ENCODE measurements at places on chromosomes 3 and 15. TPM values are rescaled to one million over a fixed set of nuclear protein-coding genes. Genes with fewer than 3 reads are reported as not detected.

- no peak for DNase-seq
- H3K36me3 ChIP-seq: no peaks in the 10 kb centered on the region
- H3K4me3 ChIP-seq: no peak overlapping the region
Observed at GRCh38 chr15:67826717-67827561, 1.6 kb downstream of the SKOR1 start.

- H3K27me3 ChIP-seq: no peaks in the 10 kb centered on the region
- no peak overlapping the region for H3K4me3 ChIP-seq
- no peaks in the 10 kb centered on the region for H3K4me1 ChIP-seq
Observed at GRCh38 chr3:13519006-13519791, 29.7 kb upstream of the FBLN2 start.

DNA sequence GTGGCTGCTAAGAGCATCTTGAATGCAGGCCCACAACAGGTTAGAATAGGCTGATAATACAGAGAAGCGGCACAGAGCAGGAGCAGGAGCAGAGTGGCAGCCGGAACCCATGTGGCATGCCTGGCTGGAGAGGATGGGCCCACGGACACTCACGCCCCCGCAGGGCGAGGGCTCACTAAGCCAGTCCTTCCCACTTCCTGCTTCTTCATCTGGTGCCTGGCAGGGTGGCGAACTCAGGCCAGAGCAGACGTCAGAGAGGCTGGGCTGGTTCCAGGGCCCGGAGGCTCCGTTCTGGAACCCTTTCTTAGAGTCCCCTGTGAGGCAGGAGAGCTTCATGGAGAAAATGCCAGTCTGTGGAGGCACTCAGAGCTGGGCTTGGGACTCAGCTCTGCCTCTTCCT is 195.1 kb downstream of the NTRK3 start:
- H3K27me3 ChIP-seq: no peaks in the 10 kb centered on the region
- H3K27ac ChIP-seq: no peak overlapping the region
- H3K4me1 ChIP-seq: no peaks in the 10 kb centered on the region
- no peak overlapping the region for H3K4me3 ChIP-seq
- DNase-seq: no peak
- no peaks in the 10 kb centered on the region for H3K36me3 ChIP-seq

DNA sequence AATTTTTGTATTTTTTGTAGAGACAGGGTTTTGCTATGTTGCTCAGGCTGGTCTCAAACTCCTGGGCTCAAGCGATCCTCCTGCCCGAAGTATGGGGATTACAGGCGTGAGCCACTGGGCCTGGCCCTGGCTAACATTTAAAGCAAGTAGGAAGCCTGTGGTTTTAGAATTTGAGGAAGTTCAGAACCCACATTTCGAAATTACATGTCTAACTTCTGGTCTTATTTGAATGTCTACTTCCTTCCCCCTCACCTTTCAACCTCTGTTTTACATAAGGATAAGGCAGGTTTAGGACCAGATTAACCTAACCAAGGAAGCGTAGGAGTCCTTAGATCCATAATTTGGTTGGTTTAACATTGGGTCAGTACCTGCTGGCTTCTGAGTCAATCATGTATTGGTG is 120.5 kb upstream of the PROK2 start:
- no peak overlapping the region for H3K27ac ChIP-seq
- H3K4me1 ChIP-seq: no peaks in the 10 kb centered on the region
- H3K27me3 ChIP-seq: peaks cover 3% of the 10 kb centered on the region
- no peak for DNase-seq
- no peaks in the 10 kb centered on the region for H3K36me3 ChIP-seq

DNA sequence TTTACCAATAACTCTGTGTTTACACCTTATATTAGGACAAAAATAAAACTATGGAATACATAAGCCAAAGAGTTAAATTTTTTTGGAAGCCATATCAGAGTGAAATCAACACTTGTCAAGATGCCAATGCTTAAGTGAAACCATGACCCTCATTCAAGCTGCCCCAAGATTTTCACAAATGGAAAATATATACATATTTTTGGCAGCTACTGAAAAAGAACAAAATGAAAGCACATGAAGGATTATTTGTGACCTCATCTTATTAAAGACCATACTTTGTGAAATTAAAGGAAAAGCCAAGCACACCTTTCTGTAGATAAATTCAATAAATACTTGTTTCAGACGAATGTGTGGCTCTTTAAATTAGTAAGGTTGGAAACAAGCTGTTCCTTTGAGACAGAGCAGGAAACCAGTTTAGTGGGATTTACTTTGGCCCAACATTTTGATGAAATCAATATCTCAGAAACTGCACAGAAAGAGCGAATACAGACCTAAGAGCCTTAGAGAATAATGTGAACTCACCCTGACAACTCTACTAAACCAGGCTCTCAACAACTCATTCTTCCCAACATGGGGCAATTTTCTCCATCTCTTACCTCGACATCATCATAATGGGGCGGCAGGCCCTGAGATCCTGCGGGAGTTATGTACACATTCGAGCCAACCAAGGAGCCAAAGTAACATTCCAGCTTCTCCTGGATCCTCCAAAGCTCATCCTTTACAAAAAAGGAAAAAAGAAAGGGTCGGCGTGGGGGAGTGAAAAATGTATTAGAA is 11.1 kb downstream of the RIOX2 start:
- peaks cover 9% of the 10 kb centered on the region for H3K4me1 ChIP-seq
- DNase-seq: no peak
- peaks cover 4% of the 10 kb centered on the region for H3K36me3 ChIP-seq
- H3K4me3 ChIP-seq: no peak overlapping the region
- H3K27me3 ChIP-seq: no peaks in the 10 kb centered on the region

- H3K36me3 ChIP-seq: peaks cover 7% of the 10 kb centered on the region
- no peaks in the 10 kb centered on the region for H3K27me3 ChIP-seq
- H3K4me3 ChIP-seq: no peak overlapping the region
- no peaks in the 10 kb centered on the region for H3K4me1 ChIP-seq
- no peak overlapping the region for H3K27ac ChIP-seq
- no peak for DNase-seq
Observed at GRCh38 chr15:65097651-65098263, 17.2 kb downstream of the UBAP1L start.

- H3K27ac ChIP-seq: no peak overlapping the region
- no peak for DNase-seq
- H3K4me1 ChIP-seq: peaks cover 18% of the 10 kb centered on the region
- no peak overlapping the region for H3K4me3 ChIP-seq
- no peaks in the 10 kb centered on the region for H3K27me3 ChIP-seq
Observed at GRCh38 chr3:58012302-58012701, 4.1 kb downstream of the FLNB start.

- DNase-seq: peak; percentile 72
- peak overlapping the region; percentile 56 for H3K27ac ChIP-seq
- no peaks in the 10 kb centered on the region for H3K36me3 ChIP-seq
- no peaks in the 10 kb centered on the region for H3K27me3 ChIP-seq
Observed at GRCh38 chr3:4584456-4585249, 91.5 kb downstream of the ITPR1 start.

DNA sequence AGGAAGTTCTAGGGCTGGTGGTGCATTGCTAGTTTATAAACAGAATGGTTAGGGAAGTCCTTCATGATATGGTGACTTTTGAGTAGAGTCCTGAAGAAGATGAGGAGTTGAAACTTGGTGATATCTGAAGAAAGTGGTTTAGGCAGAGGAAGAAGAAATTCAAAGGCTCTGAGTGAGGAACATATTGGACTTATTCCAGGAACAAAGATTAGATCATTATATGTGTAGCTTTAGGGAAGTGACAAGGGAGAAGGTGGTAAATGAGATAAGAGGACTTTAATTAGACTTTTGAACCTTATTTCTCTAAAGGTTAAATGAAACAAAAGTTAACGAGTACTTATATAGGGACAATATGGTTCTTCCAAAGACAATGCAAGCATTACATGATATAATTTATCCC is 286.7 kb downstream of the DOCK3 start:
- DNase-seq: no peak
- H3K4me3 ChIP-seq: no peak overlapping the region
- no peaks in the 10 kb centered on the region for H3K27me3 ChIP-seq
- no peaks in the 10 kb centered on the region for H3K4me1 ChIP-seq
- H3K36me3 ChIP-seq: no peaks in the 10 kb centered on the region

GRCh38 chr15:56737791-56738190 is 4.5 kb upstream of the ZNF280D start:
- no peaks in the 10 kb centered on the region for H3K36me3 ChIP-seq
- no peak overlapping the region for H3K4me3 ChIP-seq
- no peak for DNase-seq
- no peaks in the 10 kb centered on the region for H3K27me3 ChIP-seq

GRCh38 chr3:175940881-175941280 is 1081.7 kb downstream of the NAALADL2 start:
- H3K36me3 ChIP-seq: no peaks in the 10 kb centered on the region
- H3K27ac ChIP-seq: no peak overlapping the region
- H3K4me3 ChIP-seq: no peak overlapping the region
- no peaks in the 10 kb centered on the region for H3K27me3 ChIP-seq

The RBMS3 gene
- 58.6 TPM for total RNA-seq

The OR5K2 gene
- total RNA-seq: not detected

The SLC51A gene
- total RNA-seq: not detected

All from fibroblast of lung (primary cell).